NCI-H1105 (cell line): ENCODE measurements at places on chromosomes 13 and 19.

GRCh38 chr13:34223984-34224383 is 406.0 kb downstream of the RFC3 start:
- DNase-seq = no peak

GRCh38 chr19:54317965-54318240 is 4.9 kb upstream of the LILRA5 start:
- no peak for DNase-seq

DNA sequence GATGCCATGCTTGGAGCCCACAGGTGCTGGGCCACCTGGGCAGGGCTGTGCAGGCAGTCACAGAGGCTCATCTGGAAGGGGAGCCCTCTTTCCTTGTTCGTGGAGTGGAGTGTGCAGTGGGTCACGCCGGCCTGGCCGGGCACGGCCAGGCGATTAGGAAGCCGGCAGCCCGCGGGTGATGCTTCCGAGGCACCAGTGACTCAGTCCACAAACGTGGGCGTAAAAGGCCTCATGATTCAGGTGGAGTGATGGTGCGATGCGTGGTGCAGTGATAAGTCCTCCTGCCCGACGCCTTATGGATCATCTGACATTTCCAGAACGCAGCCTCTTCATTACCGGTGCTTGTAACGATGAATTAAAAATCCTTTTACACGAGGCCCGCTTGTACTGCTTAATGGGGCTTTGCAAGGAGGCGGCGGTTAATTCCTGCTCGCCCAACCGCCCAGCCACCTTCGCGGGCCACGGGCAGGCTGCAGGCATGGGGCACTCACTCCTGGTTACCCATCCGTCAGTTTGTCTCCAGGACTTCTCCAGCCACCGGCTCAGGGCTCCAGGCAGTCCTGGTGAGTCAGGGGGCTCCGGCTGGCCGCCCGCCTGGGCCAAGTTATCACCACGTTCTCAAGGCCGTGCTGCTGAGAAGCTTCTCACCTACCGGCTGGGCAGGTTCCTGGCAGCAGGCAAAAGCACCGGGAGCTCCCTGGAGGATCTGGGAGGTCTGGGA is 172.4 kb downstream of the KDM4B start:
- no peak for DNase-seq

DNA sequence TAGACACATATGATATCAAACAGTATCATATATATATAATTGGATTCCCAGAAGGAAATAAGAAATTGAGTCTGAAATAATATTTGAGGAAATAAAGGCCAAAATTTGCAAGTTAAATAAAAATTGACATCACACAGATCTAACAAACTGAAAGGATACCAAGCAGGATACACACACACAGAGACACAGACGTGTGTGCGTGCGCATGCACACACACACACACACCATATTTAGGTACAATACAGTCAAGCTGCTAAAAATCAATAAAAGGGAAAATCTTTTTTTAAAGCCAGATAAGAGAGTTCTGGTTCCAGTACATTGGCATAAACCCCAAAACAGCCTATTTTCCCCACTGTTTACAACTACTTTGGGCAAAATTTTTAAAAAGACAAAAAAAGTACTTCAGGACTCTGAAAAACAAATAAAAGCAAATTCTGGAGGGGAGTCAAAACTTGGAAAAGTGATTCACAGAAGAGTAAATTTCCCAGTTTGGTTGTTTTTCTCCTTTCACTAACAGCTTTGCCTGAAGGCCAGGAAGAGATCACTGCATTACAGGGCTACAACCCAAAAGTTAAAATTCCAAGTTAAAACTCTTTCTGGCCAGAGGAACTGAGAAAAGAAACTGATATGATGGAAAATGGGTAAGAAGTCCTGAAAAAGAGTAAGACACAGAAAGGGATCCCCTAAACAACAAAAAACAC is 16.2 kb downstream of the MYCBP2 start:
- DNase-seq = no peak

- no peak for DNase-seq
Observed at GRCh38 chr13:23715092-23715761, 145.0 kb downstream of the TNFRSF19 start.

DNA sequence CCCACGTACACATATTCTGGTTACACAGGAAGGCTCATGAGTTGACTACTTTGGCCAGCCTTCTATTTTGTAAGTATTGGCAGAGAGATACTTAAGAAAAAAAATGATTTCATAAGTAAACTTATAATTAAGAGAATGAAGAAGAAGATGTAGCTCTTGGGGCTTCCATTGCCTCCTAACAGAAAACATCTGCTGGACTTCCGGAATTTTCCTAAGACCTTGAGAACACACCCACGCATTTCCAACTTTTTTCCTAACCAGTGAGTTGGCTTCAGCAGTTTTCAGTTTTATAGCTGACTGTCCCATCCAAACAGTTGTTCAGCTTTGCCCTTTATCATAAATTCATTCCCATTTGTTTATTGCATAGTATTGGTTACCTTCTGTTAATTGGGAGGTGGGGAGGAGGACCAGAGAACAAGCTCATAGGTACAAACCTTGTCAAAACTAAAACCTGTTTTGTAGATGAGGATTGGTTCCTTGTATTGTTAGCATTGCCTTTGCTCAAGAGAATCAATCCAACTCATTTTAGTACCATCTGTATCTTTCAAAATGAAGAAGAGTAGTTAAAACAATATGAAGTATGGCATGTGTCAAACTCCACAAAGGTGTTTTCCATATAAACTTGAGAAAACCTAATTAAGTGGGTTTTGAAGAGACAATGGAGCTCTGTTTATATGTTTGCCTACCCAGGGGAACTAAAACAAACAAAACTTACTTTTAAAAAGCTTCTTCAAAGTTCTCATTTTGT is 93.9 kb downstream of the COL4A2 start:
- no peak for DNase-seq

- no peak for DNase-seq
Observed at GRCh38 chr19:40907968-40908735, 26.1 kb upstream of the CYP2A7 start.

DNA sequence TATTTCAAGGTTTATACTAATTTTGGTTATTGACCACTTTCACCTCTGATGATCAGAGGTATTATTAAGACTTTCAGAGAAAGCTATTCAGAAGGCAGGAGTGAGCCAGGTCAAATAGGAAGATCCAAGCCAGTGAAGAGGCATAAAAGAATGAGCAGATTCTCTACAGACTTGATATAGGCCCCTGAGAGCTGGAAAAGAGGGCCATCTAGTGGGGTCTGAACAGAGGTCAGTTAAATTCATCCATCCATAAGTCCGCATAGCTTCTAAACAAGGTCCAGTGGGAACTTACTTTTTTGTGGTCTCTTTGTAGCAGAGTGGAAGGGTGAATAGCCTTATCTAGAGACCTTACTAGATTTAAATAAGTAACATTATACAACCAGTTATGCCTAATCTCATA is 126.6 kb upstream of the UFM1 start:
- DNase-seq = no peak

GRCh38 chr19:19865750-19866610 is at the start of gene ZNF253:
ZNF253 (plus strand) TSS chr19:19865882; CDS start chr19:19865997, 115 bp downstream.
- peak; percentile 97 for DNase-seq

GRCh38 chr13:27036236-27036981 is 135.2 kb downstream of the USP12 start:
- no peak for DNase-seq

DNA sequence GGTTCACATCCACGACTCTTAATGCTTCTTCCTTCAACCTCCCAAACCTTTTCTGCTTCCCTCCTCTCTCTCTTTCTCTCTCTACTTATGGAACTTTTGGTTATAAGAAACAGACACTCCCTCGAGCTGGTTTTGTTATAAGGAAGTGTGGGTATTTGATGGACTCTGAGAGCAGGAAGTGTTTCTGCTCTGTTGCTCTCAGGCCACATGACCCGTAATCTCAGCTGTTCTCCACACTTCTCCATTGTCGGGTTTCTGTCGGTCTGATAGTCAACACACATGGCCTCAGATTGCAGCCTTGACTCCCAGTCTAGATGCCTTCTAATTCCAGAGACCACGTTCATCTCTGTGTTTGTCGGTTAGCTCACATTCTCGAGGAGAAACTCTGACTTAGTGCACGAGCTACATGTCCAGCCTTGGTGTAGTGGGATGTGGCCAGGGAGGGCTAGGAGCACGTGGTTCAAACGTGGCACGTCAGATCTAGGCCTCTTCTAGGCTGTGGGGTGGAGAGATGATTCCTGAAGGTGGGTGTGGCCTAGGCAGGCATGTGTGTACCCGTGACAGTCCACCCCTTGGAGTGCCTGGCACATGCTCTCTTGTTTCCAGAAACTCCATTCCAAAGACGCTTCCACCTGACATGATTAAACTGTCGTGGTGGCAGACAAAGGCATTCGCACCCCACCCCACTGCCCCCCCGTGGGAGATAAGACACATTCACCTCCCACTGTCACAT is 26.3 kb downstream of the CNFN start:
- DNase-seq = no peak

DNA sequence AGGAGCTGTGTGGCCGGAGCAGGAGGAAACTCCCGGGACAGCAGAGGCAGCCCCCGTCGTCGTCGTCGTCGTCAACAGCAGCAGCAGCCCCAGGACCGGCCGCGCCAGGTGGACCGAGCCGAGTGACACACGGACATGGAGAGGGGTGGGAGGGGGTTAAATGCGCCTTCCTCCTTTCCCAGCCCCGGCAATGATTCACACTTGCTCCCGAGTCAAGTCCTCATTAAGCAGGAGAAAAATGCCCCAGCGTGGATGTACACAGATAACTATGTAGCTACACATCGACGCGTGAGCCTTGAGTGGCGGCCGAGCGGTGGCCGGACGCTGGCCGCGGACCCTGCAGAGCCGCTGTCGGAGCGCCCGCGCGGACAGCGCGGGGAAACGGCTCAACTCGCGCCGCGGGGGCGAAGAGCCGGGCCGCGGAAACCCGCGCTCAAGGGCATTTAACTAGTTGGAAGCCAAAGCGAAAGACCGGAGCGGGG is 645 bp downstream of the UBL3 start:
- peak; percentile 12 for DNase-seq

GRCh38 chr19:56538761-56539263 is at the start of gene ZFP28:
ZFP28 (plus strand) TSS chr19:56538948; CDS start chr19:56539019, 71 bp downstream.
- no peak for DNase-seq

DNA sequence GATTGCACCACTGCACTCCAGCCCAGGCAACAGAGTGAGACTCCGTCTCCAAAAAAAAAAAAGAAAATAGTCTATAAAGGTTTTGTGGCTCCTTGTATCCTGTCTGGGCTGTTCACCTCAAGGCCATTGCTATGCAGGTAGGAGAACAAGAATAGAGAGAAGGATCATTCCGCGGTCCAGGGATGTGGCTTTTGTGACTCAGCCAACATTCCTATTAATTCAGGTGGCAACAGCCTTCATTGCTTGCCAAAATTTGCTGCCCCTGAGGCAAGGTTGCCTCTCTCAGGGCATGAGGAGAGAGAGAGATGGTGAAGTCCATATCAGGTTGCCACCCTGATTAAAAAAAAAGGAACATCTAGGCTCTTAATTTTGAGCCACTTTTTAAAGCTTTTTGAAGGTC is 8.0 kb downstream of the ZNF551 start:
- no peak for DNase-seq

DNA sequence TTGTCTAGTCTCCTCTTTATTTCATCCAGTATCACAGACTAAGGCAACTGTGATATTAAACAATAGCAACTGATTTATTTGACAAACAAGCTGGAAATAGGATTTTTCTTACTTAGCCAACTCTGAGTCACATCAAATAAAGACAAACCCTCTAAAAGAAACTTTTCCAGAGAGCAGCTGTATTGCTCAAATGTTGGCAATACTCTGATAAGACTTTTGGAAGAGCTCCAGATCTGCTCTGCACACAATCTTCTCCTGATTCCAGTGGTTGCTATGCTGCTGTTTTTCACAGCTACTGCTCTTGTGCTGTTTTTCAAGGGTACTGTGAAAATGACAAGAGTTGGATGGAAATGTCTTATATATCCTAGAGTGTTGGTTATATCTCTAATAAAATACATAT is 1479.2 kb downstream of the SLITRK5 start:
- no peak for DNase-seq

DNA sequence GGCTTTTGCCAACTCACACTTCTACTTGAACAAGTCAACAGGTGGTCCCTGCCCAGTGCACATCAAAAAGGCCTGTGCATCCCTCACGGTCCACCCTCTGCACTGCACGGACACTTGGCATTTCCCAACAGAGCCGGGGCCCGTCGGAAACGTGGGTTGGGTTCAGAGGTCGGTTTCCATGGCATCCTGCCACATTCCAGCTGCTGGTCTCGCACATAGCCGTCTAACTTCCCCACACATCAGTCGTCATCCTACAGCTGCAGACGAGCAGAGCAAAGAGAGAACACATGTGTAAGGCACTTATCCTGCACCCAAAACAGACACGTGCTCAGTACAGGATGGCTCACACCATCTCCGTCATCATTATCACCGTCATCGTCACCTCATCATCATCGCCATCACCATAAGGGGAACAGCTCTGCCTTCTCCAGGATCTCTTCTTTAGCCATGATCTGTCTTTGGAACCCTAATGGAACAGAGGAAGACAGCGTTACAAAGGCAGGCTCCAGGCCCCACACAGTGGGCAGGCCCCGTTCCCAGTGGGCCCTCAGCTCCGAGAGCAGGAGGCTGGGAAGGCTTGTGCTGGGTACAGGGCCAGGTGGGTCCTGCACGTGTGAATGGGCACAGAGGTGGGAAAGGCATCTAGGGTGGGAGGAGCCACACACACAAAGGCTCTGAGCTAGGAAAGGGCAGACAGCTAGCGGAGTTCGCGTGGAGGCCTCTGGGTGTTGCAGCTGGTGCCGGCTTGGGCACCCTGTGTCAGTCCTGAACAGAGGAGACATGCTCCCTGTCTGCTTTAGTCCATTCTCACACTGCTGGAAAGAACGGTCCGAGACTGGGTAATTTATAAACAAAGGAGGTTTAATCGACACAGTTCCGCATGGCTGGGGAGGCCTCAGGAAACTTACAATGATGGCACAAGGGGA is 170.8 kb upstream of the SOX1 start:
- no peak for DNase-seq

- no peak for DNase-seq
Observed at GRCh38 chr13:101425623-101426022, 9.3 kb upstream of the NALCN start.

DNA sequence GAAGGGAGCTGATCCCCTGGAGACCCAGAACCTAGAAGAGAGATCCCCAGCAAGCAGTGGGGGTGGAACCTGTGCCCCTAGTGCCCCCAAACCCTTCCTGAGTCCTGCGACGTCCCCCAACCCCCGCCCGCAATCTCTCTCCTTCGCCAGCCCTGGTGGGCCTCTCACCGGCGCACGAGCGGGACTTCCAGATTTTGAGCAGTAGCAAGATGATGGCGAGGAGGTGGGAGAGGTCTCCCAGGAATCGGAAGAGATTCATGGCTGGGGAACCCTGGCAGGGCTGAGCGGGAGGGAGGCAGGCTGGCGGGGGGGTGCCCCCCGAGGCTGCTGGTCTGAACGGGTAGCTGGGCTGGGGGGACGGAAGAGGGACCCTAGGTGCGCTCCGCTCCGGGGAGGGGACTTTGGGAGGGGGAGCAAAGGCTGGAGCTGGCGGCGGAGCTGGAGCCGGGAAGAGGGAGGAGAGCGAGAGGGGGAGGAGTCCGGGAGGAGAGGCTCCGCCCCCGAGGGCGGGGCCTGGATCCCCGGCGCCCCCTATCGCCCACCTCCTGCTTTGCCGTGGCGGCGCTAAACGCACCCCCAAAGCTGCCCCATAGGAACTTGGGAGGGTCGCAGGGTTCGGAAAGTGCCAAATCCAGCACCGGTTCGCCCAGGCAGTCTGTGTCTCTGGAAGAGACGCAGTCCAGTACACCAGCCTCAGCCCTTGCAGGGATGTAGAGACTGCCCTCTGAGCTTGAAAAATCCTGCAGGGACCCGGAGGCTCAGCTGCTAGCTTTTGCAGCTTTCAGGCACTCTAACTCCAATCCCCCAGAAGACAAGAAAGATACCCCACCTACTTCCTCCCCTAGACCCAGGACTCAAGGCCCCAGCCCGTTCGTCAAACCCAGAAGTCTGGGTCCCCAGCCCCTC is at the start of gene KDELR1:
KDELR1 (minus strand) TSS at position 452 of the 906 bp plus-strand sequence; CDS start at position 259, 193 bp downstream.
- DNase-seq = peak; percentile 33
